Smooth muscle cell of the brain vasculature (primary cell): ENCODE measurements at places on chromosomes 4 and X.

- DNase-seq, result no peak
Measured at GRCh38 chr4:110742143-110742542, 119.3 kb upstream of the PITX2 start.

DNA sequence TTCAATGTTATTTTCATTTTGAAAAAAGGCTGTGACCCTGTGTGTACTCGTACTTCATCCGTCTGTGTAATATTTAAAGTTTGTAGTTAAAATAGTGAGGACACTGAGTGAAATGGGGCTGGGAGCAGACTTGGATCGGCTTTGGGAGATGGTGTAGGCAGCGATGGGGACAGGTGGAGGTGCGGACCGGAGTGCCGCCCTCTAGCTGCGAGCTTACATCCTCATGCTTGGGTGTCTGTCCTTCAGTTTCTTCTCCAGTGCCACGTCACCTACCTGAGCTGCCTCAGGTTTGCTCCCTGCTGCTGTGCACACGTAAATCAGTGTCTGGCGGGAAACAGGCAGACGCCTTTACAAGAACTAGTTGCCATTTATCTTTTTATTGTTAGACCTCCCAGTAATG lies 146.1 kb downstream of the GPR143 start:
- DNase-seq, result no peak

GRCh38 chr4:16916719-16917337 lies 18.4 kb upstream of the LDB2 start:
- no peak for DNase-seq

DNA sequence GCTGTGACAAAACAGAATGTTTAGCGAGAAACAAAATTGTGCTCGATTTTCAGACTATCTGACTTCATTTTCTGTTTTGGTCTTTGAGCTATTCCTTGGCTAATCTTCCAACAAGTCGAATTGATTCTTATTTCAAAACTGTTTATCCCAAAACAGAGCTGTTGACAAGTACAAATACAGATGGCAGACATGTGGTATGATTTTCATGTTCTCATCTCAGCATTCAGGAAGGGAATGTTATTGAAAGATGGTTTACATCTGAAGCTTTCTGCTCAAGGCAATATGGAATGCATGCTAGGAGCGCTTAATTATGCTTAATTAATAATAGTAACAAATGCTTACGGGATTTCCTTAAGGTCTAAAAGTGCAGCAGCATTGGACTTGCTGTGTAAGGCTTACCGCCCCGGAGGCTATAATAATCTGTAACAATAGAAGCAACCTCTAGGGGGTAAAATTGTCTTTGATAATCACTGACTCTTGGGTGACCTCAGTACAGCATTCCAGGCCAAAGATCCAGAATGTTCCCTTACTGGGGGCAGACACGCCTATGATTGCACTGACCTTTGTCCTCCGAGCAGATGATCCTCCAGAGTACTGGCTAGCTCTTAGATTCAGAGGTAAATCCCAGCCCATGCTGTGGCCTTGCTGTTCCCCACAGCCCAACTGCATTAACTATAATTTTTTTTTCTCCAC lies 16.4 kb downstream of the LSM6 start:
- DNase-seq, result no peak

- DNase-seq, result no peak
Measured at GRCh38 chrX:57104406-57104805, 16.9 kb downstream of the SPIN2B start.

DNA sequence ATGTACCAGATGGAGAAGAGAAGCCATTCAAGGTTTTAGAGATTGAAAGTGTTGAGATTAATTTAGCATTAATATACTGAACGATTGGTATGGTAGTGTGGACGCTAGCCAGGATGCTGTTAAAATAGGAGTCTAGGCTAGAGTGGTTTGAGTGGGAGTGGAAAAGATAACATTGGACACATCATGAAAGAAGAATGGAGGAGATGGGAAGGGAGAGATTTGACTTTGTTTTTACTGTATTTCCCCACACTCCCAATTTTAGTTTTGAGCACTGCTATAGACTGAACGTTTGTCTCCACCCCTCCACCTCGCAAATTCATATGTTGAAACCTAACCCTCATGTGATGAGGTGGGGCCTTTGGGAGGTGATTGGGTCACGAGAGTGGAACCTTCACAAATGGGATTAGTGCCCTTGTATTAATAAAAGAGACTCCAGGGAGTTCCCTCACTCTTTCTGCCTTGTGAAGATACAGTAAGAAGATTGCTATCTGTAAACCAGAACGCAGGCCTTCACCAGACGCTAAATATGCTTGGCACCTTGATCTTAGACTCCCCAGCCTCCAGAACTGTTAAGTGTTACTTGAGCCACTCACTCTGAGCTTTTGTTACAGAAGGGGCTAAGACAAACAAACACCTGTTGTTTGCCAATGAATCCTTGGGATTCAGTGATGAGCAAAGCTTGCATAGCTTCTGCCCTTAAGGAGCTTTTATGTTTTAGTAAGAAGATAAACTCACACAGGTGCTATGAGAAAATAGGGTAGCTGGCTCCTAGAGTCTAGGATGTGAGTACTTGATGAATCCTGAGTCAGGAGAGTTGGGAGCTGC lies 25.8 kb downstream of the USP9X start:
- DNase-seq, result no peak

DNA sequence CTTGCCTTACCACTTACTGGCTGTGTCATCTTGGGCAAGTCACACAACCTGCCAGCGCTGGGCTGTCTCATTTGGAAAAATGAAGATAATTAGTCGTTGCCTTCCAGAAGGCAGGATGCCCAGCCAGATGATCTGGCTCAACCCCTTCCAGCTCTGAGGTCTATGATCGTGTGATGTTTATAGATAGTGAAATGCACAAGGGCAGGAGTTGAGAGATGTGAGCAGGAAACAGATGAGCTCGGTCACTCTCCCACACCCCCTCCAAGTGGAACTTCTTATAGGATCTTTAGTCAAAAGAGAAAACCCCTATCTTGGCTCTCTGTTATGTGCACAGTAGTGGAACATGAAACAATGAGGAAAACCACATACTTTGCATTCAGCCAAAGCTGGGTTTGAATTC lies 336.8 kb upstream of the PPARGC1A start:
- no peak for DNase-seq

GRCh38 chrX:10906866-10907265 lies 204.3 kb upstream of the HCCS start:
- no peak for DNase-seq
